Stimulated activated CD4-positive, alpha-beta T cell treated with anti-CD3 and anti-CD28 coated beads, Interleukin-15, amount 100 ng/mL, for 1 hour (primary cell): ENCODE measurements at places on chromosomes 12 and 14.
A peak's percentile ranks its signal among the peaks of the same experiment; 100 is the strongest.

GRCh38 chr14:63853831-63854293, 1.1 kb downstream of the SYNE2 start:
- DNase-seq, result no peak

DNA sequence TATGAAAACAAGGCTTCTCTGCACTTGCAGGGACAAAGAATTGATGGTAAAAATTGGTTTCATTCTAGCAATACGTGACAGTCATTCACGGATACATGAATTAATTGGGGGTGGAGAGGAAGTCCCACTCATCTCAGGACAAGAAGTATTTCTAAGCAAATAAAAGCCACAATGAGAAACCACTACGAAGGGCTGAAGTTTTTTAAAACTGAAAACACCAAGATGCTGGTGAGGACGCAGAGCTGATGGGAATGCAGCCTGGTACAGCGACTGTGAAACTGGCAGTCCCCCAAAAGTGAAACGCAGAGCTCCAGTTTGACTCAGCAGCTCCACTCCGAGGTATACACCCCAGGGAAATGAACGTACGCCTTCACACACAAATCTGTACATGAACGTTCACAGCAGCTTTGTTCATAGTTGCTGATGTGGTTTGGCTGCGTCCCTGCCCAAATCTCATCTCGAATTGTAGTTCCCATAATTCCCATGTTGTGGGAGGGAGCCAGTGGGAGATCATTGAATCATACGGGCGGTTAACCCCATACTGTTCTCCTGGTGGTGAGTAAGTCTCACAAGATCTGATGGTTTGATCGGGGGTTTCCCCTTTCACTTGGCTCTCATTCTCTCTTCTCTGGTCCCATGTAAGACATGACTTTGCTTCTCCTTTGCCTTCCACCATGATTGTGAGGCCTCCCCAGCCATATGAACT, 89.0 kb downstream of the SCARB1 start:
- DNase-seq, result peak; percentile 40

DNA sequence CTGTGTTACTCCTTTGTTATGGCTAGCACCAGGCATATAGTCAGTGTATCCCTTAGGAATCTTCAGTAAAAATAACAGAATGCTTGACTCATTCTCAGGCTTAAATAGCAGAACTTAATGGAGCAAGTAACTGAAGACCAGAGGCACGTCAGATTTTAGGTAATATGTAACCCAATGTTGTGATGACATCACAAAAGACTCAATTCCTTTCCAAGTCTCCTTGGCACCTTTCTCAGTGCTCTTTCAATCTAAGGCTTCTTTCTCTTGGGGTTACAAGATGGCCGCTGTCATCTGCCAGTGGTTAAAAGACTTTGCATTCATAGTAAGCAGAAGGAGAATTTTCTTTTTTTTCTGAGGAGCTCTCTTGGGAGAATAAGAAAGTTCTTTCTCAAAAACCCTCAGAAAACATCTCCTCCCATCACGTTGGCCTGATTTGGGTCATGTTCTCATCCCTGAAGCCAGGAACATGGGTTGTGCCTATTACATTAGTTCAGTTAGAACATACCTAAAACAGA, 33.4 kb upstream of the DCN start:
- no peak for DNase-seq

DNA sequence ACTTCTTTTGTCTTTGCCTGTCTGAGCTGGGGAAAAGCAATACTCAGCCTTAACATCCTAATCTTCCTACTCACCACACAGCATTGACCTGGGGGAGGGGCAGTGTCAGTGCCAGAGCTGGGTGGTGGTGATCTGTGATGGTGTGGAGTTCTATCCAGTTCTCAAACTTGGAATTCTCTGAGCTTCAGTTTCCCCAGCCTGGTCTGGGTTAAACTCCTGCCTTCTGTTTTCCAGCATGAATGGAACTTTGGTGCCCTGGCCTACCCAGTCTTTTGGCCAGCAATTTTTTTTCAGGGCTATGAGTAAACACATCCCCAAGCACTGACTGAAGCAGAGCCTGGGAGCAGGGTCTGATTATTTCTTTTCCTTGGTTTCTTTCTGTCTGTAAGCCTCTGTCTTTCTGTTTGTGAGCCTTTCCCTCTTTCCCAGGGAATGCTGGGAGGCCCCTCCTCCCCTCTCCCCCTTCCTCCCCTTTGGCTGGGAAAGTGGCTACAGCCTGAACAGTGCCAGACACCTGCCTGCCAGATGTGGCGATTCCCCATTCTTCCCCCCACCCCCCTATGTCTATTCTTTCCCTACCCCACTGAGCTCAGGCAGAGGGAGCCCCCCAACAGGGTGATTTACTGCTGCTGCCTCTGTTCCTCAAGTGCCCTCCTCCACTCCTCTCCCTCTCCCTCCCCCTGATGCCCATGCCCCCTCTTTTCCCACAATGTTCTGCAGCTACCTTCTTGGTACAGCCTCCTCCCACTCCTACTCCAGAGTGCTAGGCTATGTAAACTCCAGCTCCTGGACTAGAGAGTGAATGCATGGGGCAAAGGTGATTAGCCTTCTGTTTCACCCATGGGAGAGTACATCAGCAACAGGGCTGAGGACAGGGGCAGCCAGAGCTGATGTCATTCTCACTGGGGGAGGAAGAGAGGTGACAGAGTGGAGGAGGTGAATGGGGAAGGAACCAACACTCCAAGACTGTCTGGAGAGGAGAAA, 11.1 kb downstream of the GPR84 start:
- DNase-seq, result no peak

DNA sequence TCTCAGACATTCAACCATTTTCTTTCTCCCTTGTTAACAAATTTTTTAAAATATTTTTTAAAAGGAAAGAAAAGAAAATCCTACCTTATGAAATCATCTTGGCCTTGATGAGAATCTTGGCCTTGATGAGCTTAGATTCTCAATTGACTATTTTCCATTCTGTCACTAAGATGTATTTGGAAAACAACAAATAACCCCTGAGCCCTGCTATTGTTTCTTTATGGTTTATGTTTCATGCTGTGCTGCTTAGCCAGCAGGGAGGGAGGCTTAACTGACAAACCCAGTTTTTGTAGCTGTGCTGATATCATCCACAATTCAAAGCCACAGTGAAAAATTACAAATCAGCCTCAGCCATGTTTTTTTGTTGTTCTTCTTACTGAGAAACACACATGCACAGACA, 404.1 kb downstream of the RAD51B start:
- no peak for DNase-seq

GRCh38 chr14:52044791-52045522, 23.9 kb downstream of the NID2 start:
- DNase-seq, result no peak

DNA sequence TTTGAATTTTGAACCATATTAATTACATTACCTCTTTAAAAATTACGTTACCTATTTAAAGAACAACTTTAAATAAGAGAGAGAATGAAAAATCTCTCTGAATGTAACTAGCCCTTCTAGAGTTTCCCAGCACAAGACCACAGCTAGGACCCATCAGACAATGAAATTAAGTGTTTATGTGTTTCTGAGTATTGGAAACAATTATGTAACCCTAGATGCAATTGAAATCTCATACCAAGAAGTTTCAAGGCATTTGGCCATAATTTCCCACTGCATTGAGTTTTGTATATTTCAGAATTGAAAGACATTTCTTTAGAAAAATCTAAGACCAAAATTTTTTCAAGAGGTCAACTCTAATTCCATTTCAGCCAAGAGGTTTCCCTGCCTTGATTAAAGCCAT, 47.1 kb downstream of the SERPINA3 start:
- DNase-seq, result no peak

DNA sequence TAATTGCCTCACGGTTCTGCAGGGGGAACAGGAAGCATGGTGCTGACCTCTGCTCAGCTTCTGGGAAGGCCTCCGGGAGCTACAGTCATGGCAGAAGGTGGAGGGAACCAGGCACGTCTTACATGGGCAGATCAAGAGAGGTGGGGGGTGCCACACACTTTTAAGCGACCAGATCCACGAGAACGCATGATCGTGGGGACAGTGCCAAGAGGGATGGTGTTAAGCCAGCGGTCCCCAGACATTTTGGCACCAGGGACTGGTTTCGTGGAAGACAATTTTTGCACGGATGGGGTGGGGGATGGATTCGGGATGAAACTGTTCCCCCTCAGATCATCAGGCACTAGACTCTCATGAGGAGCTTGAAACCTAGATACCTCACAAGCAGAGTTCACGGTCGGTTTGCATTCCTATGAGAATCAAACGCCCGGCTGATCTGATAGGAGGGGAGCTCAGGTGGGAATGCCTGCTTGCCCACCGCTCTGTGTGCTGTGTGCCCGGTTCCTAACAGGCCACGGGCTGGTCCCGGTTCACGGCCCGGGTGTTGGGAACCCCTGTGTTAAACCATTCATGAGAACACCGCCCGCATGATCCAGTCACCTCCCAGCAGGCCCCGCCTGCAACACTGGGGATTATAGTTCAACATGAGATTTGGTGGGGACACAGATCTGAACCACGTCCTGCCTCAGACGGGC, 96.9 kb downstream of the ADGRD1 start:
- DNase-seq, result no peak
